ENCODE measurements at places on chromosomes 7 and 10.

DNA sequence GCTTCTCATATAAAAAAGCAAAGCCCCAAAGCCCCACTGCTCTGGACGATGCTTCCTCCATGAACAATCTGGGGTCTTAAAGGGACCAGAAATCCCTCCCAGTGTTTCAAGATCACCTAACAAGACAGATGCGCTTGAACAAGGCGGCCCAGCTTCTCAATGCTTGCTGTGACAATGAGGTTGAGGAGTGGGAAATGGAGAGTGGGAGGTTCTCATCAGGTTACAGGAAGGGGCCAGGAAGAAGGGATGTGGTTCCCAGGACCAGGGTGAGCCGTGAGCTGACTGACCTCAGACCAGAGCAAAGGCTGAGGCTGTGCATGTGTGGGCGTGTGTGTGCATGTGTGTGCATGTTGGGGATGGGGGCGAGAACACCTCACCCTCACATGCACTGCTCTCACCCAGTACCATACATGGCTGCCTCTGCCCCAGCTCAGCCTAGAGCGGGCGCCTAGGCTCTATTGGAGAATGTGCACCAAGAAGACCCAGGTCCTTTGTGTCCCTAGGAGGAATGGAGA is 220.8 kb upstream of the GPR26 start:
- no peak for DNase-seq

- peak; percentile 54 for DNase-seq
Measured at GRCh38 chr10:80664071-80664680, 126.5 kb downstream of the SH2D4B start.

GRCh38 chr7:24227068-24227467 is 56.9 kb upstream of the NPY start:
- DNase-seq = no peak

- DNase-seq = no peak
Measured at GRCh38 chr10:16987976-16988610, 141.5 kb downstream of the CUBN start.

DNA sequence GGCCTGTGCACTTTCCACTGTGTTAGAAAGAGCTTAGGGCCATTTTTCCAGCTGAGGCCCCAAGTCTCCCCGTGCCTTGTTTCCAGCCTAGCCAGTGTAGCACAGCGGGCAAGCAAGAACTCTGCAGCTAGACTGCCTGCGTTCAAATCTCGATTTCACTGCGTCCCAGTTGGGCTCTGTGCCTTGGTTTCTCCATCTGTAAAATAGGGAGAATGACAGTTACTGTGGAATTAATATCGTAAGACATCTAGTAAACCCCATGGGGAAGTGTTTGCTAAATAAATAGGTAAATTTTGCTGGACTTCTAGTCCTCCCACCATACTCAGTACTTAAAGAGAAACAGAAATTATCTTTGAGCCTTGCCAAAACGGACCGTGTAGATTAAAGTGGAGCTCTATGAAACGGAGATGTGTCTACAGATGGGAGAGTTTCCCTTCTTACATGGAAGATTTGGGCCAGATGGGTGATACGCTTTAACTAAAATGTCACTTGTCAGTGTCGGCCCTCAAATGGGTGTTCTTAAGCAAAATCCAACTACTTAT is 3.5 kb upstream of the HKDC1 start:
- DNase-seq = no peak

- DNase-seq = no peak
Measured at GRCh38 chr7:155073922-155074321, 3.8 kb downstream of the HTR5A start.

DNA sequence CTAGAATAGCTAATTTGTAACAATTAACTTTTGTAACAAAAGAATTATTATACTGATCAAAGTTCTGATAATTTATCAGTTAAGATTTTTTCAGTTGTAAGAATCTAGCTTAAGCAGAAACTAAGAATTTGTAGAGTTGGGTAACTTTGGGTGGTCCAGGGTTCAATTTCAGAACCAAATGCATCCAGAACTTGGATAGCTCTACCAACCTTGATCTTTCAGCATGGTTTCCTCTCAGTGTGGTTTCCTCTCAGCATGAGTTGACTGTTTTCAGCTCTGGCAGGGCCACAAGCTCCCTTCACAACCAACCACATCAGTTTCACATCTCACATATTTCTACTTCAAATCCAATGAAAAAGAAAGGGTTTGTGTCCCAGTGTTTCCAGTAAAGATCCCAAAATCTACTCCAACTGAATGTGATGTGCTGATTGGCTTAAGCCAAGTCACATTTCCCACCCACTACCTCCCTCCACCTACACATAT is 3.3 kb upstream of the FAS start:
- DNase-seq = no peak

GRCh38 chr10:132375795-132376297 is 21.2 kb upstream of the PWWP2B start:
- DNase-seq = no peak

DNA sequence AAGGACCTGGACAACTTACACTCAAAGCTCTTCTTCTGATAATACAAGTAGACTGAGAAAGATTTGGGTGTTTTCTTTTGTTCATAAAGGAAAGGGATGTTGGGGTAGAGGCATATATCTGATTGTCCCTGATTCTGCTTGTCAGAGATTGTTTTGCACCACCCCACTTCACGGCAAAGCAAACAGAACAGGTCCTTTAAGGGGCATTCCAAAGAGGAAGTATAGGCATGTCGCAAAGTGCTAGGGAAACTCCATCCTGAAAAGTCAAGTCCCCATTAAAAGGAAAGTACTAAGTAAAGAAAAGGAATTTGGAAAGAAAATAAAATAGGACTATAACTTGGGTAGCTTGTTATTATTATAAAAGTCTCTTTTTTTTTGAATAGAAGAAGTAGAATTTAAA is 233.0 kb downstream of the DNAJB9 start:
- no peak for DNase-seq

- peak; percentile 24 for DNase-seq
Measured at GRCh38 chr10:126500185-126500584, 111.9 kb upstream of the ADAM12 start.

GRCh38 chr10:63373176-63373575 is 92.6 kb downstream of the JMJD1C start:
- no peak for DNase-seq

GRCh38 chr7:70638158-70639107 is 493.5 kb upstream of the GALNT17 start:
- peak; percentile 54 for DNase-seq

DNA sequence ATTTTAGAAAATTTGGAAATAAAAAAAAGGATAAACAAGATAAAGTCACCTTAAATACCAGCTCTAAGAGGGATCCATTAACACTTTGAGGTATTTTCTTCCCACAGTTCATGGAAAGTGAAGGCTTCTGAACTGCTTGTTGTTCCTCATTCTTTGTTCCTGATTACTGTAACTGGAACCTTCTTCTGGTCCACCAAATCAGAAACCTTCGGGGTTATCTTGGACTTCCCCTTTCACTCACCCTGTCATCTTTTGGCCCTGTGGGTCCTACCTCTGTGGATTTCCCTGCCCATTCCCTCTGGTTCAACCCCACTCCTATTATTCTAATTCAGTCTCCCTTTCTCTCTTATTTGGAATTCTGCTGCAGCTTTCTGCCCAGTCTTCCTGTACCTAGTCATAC is 116.5 kb upstream of the PRPS1L1 start:
- no peak for DNase-seq

DNA sequence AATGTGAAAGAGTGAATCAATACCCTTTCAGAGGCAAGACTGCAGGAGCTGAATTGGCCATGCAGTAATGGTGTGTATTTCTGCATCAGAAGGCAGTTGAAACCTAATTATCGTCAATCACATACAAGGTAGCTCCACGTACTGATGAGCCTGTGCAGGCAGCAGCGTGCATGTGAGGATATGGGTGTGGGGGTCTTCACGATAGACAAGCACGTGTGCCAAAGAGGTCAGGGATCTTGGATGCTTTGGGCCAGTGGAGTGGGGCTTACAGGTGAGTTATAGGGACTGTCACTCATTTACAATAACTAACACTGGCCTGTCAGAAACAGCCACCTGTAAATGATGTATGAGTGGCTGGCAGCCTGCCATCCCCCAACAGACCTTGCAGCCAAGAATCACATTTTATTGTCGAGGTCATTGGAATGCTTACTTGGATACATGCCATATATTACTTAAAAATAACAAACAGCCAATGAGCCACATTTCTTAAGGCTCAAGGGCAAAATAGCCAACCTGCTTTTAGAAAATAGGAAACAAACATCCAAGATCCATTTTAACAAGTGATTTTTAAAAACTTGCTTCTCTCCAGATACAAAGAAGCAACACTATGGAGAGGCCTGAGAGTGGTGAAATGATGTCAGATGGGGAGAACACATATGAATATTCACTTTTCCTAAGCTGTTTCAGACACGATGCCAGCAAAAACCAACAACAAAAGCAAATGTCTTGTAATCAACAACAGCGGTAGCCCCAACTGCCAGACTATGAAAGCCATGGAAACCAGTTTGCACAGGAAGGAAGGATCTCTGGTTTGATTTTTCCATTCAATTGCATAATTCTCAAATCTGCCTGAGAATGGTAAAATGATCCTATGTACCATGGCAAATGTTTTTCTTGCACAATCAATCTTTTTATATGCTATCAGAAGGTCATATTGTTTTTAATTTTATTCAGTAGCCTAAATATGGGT is 210.7 kb downstream of the SKAP2 start:
- DNase-seq = peak; percentile 45

GRCh38 chr10:99917963-99918825 is 91.6 kb downstream of the DNMBP start:
- DNase-seq = no peak

GRCh38 chr10:86071145-86071544 is 295.4 kb downstream of the GRID1 start:
- DNase-seq = no peak

DNA sequence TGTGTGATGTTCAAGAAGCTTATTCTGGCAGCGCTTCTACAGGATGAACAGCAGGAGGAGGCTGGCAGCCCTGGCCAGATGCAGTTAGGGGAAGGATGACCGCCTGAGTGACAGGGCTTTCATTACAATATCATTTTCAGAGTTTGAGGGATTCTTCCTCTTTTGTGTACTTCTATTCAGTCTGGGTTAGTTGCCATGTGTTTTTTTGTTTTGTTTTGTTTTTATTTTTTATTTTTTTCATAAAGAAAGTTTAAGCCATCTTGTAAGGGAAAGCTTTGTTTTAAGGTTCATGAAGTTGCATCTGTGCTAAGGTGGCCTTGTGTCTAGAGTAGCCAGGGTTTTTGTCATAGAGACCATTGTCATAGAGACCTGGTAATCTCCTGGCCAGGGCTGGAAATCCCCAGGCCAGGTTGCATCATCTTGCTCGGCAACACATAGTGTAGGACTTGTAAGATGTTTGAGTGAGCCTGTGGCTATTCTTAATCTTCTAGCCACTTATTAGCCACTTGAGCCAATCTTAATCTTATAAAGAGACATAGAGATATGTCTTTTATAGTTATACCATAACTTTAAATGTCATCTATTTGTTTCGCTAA is 230.5 kb upstream of the TMEM229A start:
- DNase-seq = no peak

- DNase-seq = peak; percentile 1
Measured at GRCh38 chr7:88169717-88170320, 50.0 kb downstream of the SRI start.
